Cerebellar cortex (tissue), 1 donor: ENCODE measurements at places on chromosomes 4 and X.

DNA sequence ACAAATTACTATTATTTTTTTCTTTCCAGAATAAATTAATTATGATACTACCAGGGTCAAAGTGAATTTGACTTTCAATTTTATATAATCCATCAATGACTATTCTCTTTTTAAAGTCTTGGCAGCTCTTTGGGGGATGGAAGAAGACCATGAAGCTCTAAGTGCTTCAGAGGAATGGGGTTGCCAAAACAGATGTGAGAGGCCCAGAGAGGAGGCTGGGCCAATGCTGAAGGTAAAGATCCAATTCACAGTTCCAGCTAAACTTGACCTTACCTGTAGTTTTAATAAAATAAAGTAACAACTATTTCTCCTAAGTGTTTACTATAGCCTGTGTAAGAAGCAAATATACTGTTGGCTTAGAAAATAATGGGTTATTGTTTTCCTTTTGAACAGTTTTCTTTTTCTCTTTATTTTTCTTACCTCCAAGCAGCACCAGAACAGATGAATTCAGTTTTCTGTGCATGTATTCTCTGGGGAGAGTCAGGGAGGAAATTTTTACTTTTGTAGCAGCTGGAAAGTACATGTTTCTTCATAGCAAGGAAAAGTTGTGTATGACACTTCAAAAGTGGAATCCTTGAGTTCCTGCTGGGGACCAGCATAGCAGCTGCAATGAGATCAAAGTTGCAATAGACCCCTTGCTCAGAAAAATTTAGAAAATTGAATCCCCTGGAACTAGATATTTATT, 104.9 kb downstream of the CEP44 start:
- no peak for DNase-seq

DNA sequence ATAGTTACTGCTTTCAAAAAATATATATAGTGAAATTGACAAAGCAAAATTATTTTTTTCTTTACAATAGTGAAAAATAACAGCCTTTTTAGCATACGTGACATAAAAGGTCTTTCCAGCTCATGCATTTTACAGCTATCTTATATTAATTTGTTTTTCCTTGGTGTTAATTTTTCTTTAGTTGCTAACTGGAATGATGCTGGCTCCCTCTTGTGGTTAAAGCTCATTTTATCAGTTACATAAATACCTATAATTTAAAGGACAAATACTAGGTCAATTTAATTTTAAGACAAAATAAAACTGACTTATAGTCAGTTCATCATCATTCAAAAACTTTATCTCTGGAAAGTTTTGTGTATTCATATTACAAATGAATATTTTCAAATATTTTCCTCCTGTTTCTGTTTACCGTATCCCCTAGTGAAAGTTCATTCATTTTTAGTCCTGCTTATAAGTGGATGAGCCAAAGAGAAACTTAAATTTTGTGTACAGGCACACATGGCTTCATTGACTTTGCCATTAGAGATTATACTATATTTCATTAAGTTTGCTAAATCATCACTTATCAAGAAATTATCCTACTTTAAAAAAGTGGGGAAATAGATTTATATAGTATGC, 9.9 kb upstream of the ANAPC4 start:
- DNase-seq, result peak; percentile 34

DNA sequence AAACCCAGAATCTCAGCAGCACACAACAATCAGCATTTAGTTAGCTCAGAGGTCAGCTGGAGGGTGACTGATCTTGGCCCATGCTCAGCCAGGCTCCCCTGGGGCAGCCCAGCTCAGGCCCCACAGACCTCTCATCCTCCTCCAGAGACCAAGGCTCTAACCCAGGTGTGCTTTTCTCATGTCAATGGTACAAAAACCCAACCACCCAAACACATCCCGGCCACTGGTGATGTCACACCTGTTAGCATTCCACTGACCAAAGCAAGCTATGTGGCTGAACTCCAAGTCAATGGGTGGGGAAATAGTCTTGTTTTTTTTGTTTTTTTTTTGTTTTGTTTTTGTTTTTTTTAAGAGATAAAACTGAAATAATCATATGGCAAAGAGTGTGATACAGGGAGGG, 77.5 kb downstream of the CYTL1 start:
- no peak for DNase-seq

- DNase-seq, result no peak
These were observed 190.8 kb upstream of the GEMIN8 start for GRCh38 chrX:14220386-14220944.

- DNase-seq, result no peak
These were observed 35.3 kb upstream of the SCRG1 start for GRCh38 chr4:173434231-173434630.

DNA sequence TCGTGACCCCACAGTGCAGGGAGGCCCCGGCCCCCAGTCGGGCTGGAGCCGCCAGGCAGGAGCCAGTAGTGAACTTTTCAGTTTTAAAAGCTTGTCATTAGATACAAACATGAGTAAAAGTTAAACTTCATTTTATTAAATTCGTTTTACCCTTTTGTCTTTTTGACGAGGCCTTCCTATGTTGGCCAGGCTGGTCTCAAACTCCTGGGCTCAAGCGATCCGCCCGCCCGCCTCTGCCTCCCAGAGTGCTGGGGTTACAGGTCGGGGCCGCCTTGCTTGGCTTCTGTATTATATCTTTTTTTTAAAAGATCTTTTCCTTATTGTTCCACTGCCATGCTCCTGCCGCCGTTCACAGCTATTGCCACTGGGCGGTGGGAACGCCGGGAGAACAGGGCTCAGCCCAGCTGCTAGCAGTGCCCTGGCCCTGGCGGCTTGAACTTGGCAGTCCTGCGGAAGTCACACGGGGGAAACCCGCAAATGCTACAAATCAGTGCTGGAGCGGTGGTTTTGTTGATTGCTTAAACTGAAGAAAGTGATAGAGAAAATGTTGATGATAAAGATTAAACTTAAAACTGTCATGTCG, 968 bp upstream of the NELFA start:
- DNase-seq, result peak; percentile 55

- DNase-seq, result peak; percentile 13
These were observed 51.9 kb upstream of the RBM47 start for GRCh38 chr4:40681600-40681999.

DNA sequence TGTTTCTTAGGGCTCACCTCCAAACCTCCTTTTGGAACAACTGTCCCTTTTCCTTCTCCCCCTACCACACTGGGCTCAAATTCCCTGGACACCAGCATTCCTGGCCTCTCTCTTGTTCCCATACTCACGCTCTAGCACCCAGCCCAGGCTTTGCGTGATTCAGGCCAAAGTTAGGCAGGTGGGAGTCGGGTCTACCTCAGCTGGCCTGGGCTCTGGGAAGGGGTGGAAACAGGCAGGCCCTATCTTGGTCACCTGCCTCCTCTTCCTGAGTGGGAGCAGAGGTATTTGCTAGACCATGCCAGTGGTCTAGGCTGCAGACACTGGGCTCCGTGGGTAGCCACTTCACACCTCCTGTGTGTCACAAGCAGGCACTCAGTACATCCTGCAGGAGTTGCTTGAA, 211.1 kb upstream of the MAMLD1 start:
- no peak for DNase-seq

GRCh38 chrX:12007881-12008280, 130.4 kb upstream of the FRMPD4 start:
- no peak for DNase-seq

DNA sequence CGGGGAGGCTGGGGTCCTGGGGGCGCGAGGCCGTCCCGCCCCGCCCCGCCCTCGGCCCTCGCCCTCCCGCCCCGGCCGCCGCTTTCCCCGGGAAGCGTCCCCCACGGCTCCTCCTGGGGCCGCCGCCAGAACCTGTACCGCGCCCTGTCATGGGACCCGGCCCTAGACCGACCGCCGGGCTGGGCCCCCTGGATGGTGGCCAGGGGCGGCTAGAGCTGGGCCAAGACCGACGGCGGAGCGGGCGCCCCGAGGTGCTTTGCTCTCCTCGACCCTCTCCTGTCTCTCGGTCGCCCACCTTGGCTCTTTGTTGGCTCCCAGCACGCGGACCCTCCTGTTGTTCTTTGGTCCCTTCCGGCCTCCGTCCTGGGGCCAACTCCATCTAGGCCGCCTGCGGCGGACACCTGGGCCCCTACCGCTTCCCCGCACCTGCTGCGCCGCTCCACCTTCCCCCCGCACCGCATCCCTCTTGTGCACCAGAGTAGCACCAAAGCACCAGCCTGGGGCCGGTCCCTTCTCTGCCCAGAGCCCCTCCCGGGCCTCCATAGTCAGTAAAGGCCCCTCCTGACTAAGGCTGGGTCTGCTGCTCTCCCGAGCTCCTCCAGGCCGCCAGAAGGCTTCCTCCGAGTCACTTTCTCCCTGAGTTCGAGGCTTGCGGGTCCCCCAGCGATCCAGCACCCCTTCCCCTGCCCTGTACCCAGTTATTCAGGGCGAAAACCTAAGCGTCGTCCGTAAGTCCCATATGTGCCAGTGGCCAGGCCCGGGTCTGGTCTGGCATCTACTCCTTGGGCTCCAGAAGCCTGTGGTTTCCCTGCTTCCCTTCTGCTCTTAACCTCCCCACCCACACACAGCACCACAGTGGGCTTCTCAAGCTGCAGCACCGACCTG, 587 bp downstream of the TACC3 start:
- DNase-seq, result no peak

- no peak for DNase-seq
These were observed at the start of gene BMP3 for GRCh38 chr4:81030061-81030980. BMP3 (plus strand) TSS chr4:81030708; CDS start chr4:81031285, 577 bp downstream.

DNA sequence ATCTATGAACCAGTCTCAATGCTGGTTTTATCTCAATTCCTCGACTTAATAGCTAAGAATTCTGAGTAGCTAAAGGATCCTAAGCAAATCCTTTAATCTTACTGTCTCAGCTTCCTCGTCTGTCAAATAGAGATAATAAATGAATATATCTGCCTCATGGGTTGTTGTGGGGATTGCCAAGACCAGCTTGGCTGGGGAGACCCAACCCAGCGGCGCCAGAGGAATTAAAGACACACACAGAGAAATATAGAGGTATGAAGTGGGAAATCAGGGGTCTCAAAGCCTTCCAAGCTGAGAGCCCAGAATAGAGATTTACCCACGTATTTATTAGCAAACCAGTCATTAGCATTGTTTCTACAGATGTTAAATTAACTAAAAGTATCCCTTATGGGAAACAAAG, 41.9 kb downstream of the SLC34A2 start:
- no peak for DNase-seq

DNA sequence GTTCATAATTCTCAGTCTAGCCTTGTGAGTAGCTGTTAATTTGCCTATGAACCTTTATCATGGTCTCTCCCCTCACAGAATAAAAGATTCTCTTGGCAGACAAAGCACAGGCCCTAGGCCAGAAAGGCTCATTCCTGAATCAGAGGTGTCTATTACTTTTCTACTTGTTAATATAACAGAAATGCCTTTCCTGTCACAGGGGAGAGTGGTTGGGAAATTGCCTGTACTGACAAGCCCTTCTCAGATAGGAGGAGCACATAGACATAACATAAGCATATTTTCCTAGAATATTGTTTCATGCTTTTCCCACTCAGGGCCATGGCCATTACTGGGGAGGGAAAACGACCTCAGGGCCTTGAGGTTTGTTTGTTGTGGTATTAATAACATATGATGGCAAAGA, 308.3 kb downstream of the BMPR1B start:
- DNase-seq, result no peak

DNA sequence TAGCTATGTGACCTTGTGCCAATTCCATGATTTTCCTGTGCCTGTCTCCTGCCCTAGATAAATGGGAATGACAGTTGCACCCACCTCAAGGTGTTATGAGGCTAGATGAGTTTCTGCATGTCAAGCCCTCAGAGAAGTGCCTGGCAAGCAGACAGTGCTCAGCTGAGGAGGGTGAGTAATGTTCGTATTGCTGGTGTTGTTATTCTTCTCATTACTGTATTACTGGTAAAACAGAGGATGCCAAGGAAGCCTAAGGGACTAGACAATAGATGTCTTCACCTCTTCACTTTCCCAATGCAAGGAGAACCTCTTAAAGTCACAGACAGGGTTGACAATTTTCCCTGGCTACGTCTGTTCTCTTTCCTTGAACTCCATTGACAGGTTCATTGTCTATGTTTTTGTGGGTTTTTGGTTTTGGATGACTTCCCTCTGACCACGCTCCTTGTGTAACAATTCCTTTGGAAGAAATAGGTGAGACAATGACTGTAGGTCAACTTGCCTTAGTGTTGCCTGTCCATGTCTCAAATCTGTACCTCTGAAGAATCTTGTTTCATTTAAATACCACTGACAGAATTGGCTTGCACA, 19.2 kb downstream of the ETDC start:
- no peak for DNase-seq

GRCh38 chrX:69000877-69001276, 164.4 kb downstream of the PJA1 start:
- no peak for DNase-seq

GRCh38 chr4:80592950-80593349, 257.4 kb downstream of the CFAP299 start:
- no peak for DNase-seq

DNA sequence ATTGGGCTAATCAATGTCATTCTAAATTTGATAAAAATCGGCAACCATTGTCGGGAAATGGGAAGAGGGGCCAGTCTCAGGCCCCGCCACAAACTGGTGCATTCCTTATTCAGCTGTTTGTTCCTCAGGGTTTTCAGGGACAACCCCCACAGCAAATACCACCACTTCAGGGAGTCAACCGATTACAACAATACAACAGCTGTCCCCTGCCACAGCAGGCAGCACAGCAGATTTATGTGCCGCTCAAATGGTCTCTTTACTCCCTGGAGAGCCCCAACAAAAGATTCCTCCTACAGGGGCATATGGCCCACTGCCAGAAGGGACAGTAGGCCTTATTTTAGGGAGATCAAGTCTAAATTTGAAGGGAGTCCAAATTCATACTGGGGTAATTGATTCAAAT, 61.8 kb downstream of the ZNF732 start:
- DNase-seq, result no peak

DNA sequence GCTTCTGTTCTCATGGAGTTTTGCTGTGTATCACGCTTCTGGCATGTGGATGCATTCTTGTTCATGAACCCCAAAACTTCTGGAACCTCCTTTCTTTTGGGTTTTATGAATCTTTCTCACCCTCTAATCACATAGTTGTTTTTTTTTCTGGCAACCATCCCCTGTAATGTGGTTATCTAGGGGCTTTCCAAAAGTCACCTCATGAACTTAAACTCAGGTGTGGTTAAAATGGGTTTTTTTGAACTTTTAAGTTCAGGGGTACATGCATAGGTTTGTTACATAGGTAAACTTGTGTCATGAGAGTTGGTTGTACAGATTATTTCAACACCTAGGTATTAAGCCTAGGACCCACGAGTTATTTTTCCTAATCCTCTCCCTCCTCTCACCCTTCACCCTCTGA, 1099.4 kb upstream of the SLIT2 start:
- DNase-seq, result no peak

GRCh38 chr4:29278585-29278984, 1441.6 kb upstream of the PCDH7 start:
- DNase-seq, result no peak

- DNase-seq, result no peak
These were observed 186.7 kb downstream of the TENM3 start for GRCh38 chr4:182429896-182430295.

DNA sequence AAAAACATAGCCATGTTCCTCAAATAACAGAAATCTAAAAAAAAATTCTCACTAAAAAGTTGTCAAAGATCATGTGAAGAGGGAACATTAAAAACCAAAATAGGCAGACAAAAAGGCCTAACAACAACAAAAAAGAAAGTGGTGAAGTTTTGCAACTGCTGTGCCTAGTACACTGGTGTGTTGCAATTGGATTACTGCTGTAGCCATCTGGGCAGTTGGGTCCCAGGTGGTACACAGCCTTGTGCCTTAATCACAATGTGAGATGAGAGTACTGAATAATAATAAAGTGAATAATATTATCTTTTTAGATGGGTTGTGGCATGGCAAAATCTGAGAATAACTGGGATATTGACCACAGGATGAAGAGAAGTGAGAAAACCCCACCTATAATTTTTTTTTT, 12.0 kb downstream of the C4orf54 start:
- no peak for DNase-seq
